ENCODE measurements at places on chromosomes 4 and X.

GRCh38 chrX:132461886-132462285, 27.0 kb downstream of the MBNL3 start:
- DNase-seq, result no peak

DNA sequence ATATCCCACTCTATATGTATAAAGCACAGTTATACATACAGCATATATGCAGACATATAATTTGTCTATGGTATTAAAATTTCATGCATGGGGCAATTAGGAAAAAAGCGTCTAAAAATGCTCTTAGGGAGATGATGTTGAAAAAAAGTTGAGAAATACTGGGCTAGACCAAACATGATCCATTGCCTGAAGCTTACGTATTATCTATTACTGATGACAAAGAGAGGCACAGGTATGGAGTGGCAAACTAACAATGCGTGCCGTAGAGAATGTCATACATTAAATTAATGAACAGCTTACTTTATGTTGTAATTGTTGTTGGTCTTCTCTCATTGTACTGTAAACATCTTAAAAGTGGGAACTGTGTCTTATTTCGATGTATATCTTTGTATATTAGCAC, 13.9 kb downstream of the RHOH start:
- DNase-seq, result no peak

GRCh38 chr4:185374573-185374972, 21.2 kb downstream of the LRP2BP start:
- no peak for DNase-seq

DNA sequence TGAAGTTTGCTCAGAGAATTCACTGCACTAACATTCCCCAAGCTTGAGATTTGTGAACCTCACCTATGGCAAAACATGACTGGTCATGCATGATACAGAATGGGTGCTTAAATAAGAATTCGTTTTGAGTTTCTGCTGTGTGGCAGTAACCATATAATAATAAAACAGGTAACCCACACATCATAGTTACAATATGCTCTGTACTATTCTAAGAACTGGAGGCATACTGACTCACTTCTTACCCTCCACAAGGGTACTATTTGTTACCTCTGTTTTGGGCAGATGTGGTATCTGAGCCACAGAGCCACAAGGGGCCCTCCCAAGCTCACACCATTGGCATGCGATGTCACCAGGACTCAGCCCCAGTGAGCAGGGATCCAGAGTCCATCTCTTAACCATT, 17.6 kb downstream of the SLC2A9 start:
- DNase-seq, result no peak

- DNase-seq, result no peak
These were observed 1.2 kb downstream of the TCEANC start for GRCh38 chrX:13654116-13654515.

DNA sequence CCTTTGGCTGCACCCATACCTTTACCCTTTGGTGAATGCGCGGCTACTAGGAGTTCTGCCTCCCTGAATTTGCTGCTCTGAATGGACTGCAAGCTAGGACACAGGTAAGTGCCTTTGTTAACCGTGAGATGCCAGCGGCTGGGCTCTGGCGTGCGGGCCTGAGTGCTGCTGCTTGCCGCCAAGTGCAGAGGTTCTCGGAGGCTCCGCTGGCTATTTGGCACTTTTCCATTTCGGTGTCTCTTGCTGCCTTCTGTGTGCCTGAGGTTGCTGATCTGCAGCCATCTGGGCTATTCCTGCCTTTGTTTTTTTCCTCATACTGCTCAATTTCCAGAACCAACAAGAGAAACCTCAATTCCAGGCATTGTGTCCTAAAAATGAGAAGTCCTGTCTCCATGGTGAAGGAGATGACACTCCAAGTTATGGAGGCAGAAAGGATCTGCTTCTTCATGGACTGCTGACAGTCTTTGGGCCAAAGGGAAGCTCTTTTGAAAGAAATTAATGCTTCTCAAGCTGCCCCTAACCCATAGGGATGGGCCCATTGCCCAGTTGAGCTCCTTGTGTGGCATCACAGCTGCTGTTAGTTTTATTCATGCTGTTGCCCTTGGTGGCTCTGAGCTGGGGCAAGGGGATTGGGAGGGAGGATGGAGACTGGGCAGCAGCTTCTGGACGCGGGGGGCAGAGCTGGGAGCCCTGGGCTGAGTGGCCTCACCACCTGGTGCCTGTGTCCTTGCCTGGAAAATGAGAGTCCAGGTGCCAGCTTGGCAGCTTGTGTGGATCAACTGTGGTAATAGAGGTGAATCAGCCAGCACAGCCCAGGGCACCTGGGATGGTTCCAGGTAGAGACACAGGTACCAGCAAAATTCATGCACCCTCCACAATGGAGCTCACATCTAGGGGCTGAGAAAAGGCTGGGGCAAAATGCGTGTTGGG, 3.8 kb upstream of the TBC1D14 start:
- no peak for DNase-seq

GRCh38 chr4:121838136-121838535, 14.5 kb upstream of the CCNA2 start:
- no peak for DNase-seq

DNA sequence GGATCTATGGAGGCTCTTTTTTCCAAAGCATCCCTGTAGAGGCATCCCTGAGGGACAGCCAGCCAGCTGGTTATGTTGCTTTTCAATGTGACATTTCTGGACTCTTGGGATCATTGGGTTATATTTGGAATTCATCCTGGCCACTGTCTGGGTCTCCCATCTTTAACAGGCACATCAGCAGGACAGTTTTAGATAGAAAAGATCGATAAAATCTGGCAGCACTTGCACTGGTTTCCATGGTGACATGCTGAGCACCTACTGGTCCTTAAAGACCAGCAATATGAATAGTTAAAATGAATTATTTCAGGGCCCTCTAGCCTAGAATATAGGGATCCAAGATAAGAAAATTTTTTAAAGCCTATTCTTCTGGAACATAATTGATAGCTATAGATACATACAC, 151.6 kb downstream of the KDR start:
- no peak for DNase-seq

- DNase-seq, result peak; percentile 27
These were observed 389.2 kb upstream of the TENM3 start for GRCh38 chr4:181853881-181854511.

GRCh38 chr4:169024762-169025161, 14.7 kb upstream of the CBR4 start:
- DNase-seq, result peak; percentile 38

- no peak for DNase-seq
These were observed 173.6 kb upstream of the NUDT6 start for GRCh38 chr4:123096038-123096437.

DNA sequence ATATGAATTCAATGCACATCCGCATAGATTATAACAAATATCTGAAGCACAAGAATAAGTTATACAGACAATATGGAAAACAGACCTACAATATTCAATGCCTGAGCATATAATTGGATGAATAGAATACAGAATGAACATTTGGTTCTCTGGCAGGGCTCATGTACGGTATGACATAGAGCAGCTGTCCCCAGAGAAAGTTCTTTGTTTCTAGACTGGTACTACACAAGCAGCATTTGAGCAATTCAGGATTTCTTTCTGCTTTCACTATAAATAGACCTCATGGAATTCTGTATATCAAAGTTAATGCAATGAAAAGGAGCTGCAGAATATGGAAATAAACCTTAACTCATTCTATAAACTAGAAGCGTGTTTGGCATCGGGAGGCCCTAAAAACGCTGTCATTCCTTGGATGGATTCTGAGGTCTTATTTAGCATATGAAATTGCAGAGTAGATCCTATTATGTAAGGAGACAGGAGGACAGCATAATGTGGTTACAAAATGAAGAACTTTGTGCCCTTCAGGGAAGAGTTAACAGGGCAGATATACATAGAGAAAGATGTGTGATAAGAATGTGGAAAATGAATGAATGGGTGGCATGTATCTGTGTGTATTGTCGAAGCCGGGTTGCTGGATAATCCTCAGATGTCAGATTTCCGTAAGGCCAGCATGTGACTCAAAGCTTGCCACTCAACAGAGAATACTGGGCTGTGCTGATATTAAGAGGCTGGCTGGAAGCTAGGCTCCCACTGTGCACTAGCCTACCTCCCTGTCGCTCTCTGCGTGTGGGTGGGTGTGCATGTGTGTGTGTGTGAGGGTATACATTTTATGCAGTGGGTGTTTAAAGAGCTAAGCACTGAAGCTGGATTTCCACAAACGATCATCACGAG, 103.3 kb upstream of the SLC4A4 start:
- no peak for DNase-seq

DNA sequence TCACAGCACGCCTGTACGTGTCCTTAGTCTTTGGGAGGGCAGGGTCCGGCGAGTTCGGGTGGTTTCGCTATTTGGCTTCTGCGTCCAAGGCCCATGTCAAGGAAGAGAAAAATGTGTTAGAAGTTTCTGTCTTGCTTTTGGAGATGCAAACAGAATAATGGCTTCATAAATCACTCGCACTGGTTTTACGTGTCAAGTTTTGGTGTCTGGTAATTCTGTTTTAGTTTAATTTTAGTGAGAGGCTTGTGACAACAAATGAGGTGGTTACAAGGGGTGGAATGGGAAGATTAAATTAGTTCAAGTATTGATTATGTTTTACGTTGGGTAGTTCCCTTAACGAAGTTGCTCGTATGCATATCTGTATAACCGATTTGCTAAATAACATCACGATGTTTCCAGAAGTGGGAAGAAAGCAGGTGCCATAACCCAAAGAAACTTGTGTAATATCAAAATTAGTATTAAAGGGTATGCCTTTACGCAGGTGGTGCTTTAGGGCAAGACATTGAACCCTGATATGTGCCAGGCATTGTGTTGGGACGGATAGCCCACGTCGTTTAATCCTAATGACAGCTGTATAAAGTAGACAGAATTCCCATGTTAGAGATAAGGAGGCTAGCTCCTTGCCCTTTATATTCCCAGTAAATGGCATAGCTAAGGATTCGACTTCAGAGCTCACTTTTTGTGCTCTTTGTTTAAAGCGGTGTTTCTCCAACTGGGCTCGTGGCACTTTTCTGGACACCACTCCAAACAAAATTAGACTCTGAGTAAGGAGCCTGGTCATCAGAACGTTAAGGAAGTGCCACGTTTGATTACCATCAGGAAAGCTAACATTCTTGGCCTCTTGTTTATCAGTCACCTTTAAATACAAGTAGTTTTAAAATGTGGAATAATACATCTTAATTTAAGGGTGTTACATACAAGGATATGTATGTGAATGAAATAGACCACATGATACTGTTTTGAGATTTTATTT, 843 bp downstream of the RPL34 start:
- DNase-seq, result no peak

DNA sequence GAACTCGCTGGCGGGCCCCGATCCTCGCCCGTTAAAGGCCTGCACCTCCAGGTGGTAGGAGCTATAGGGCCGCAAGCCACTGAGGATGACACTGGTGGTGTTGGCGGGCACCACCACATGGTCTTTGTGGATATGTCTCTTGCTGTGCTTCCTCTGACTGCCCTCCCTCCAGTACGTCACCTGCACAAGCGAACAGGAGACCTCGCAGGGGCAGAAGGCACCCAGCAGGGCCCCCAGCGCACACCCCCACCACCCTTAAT, 20.7 kb downstream of the L1CAM start:
- no peak for DNase-seq

DNA sequence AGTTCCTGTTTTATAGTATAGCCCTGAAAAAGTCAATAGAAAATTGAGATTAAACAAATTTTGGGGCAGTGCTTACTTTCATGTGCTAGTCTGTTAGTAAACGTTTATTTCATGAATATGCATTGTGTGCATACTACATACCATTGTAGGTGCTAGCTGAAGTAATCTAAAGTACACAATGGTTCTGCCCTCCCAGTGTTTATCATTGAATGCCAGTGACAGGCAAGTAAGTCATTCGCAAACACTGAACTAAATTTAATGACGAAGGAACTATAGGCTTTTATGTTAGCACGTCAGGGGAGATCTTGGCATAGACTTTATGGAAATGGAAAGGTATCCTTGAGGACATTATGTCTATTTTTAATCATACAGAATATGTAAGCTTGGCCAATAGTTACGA, 426.9 kb upstream of the EPHA5 start:
- no peak for DNase-seq

DNA sequence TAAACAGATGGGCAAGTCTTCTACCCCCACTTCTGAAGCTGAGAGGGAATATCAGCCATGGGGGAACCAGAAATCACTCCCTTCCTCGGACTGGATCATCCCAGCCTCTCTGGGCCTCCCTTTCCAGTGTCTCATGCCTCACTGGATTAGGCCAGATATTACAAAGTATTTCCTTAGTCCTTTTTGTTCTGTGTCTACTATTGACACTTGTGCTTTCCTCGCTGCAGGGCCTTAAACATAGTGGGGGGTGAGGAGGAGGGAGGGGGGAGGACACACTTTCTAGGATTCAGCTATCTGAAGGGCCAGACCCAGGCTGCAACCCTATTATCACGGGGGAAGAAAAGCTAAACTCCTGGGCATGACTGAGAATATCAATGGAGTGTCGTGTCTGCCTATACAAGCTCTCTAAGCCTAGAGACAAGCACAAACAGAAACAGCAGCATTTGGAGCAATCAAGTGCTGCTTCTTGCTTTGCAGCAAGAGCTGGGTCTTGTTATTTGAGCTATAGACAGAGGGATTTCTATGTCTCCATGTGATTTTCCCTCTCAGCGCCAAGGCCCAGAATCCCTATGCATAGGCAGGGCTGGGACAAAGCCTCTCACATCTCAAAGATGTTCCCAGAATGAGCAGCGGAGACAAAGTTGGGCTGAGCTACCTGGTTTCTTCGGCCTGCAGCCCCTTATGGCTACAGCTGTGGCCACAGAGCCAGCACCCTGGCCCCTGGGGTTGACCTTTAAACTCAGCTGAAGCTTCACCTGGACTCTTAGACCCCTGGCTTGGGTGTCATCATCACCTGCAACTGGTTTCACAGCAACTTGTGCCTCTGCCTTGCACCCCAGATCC, 20.2 kb downstream of the PJA1 start:
- no peak for DNase-seq
